Activated CD4-positive, CD25-positive, alpha-beta regulatory T cell (primary cell): ENCODE measurements at places on chromosomes 12 and 14.

DNA sequence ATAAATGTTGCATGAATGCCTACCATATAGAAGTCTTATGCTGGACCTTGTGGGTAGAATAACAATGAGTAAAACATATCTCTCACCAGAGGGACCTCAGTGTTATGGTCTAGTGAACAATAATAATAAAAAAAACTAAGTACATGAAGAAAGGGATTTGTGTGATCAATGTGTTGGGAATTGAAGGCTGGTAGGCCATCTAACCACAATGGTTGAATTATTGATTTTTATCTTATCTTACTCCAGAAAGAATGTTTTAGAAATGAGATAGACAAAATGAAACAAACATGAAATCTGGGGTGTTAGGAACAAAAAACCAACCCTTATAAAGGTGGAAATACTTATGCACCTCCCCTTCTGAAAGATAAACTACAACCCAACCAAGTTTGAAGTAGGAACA is 243.9 kb upstream of the LRIG3 start:
- no peak for DNase-seq

DNA sequence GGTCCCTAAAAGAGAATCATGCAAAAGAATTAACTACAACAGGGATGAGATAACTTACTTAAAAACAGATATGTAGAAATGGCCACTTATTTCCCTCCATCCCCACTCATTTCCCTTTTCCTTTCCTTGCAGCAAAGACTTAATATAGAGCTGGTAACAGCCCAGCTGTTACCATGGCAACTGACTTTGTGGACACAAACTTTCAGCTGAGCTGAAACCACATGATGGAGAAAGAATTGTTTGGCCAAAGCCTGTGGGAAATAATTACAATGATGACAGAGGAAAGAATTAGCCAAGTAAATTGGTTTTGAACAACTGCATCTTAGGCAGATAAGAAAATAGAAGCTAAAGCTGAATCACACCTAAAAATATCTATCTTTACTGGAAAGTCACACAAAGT is 364.9 kb downstream of the GALC start:
- no peak for DNase-seq

DNA sequence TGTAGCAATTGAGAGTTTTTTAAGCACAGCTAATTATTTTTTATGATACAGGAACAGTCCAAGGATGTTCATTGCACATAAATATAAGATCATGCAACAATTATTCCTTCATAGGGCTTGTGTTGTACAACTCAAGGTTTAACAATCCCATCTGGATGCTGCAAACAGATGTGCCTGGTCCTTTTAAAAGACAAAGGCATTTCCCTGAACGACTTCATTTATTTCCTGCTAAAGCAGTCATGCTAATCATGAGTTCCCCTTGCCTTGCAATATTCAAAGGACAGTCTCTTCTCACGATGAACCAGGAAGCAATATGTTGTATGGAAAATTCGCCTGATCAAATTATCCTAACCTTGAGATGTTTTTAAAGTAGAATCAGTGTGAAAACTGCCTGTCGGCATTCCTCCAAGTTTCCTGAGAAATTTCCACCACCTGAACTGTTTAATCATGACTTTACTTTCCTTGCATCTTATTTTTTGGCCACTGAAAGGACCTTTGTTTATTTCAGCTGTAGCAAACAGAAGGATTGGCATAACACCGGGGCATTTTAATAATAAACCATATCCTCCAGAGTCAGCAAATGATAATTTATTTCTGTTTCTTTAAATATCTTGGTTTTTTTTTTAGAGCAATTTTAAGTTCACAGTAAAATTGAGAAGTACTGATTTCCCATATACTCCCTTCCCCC is 33.9 kb upstream of the TSPAN8 start:
- DNase-seq = no peak

- DNase-seq = no peak
These were observed 85.0 kb downstream of the KIF26A start for GRCh38 chr14:104223101-104224041.

DNA sequence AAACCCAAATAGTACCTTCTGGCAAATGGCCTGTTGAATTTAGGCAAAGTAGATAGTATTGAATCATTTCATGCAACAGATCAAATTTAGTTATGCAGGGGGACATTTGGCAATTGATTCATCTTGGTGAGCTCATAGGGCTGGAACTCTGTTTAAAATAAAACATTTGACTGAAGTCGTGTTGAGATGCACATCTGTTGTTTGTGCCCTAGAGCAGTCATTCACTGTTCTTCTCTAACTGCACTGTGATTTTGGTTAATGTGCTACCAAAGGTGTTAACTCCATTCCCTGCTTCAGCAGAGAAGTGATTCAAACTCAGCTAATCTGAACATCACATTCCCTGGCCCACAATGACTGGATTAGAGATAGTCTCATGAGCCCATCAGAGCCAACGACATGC is 44.0 kb upstream of the CSRP2 start:
- DNase-seq = no peak
